ENCODE measurements at places on chromosomes 3 and 15. TPM values are rescaled to one million over a fixed set of nuclear protein-coding genes. Genes with fewer than 3 reads are reported as not detected.

Gene CYP1A2
- not detected for total RNA-seq

GRCh38 chr3:129389572-129389937 is 38.9 kb downstream of the EFCAB12 start:
- no peak overlapping the region for H3K4me3 ChIP-seq
- H3K27ac ChIP-seq, result peak overlapping the region; percentile 85
- DNase-seq, result no peak
- peaks cover 21% of the 10 kb centered on the region for H3K4me1 ChIP-seq
- H3K27me3 ChIP-seq, result no peaks in the 10 kb centered on the region

DNA sequence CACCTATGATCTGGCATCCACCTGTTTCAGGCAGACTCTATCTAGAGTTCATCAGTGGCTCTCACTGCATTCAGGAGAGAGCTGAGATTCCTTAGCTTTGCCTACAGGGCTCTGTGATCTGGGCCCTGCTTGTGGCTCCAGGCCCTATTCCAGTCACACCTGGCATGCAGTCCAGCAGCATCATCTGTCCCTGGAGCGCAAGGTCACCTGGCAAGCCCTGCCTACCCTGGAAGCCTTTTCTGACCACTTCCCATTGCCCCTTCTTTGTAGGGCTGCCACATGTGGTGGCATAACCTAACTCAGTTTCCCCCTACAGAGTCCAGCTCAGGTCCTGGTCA is 115.1 kb upstream of the PLXNA1 start:
- H3K36me3 ChIP-seq, result peaks cover 4% of the 10 kb centered on the region
- no peaks in the 10 kb centered on the region for H3K4me1 ChIP-seq
- no peak overlapping the region for H3K4me3 ChIP-seq

Gene RETNLB
- total RNA-seq, result not detected

- no peaks in the 10 kb centered on the region for H3K36me3 ChIP-seq
- H3K27me3 ChIP-seq, result peaks cover 27% of the 10 kb centered on the region
- H3K4me1 ChIP-seq, result no peaks in the 10 kb centered on the region
- no peak overlapping the region for H3K4me3 ChIP-seq
- no peak for DNase-seq
Observed at GRCh38 chr15:60134609-60135008, 130.5 kb downstream of the FOXB1 start.

DNA sequence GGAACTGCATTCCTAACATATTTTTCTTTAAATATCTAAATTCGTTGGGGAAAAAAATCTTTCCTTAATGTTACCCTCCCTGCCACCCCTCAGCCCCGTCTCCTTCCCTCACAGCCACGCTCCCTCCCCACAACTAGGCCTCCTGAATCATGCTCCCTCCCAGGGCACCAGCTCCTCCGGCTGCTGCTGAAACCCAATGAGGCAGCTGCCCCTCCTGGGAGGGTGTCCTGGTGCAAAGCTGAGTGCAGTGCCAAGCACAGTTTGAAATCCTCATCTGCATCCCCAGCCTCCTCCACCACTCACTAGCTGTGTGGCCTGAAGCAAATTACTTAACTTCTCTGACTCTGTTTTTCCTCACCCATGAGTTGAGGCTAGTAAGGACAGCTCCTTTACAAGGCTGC is 2.7 kb upstream of the NR2E3 start:
- no peaks in the 10 kb centered on the region for H3K36me3 ChIP-seq
- H3K27me3 ChIP-seq, result no peaks in the 10 kb centered on the region
- DNase-seq, result no peak
- H3K4me1 ChIP-seq, result peaks cover 45% of the 10 kb centered on the region

Gene AMT
- 6.0 TPM for total RNA-seq

Gene RPL15
- total RNA-seq, result 1,411 TPM

Gene AGTR1
- 2.2 TPM for total RNA-seq

GRCh38 chr15:73600413-73601335 is 32.5 kb downstream of the NPTN start:
- H3K4me3 ChIP-seq, result no peak overlapping the region
- H3K27ac ChIP-seq, result no peak overlapping the region
- peaks cover 62% of the 10 kb centered on the region for H3K4me1 ChIP-seq
- H3K36me3 ChIP-seq, result peaks cover 2% of the 10 kb centered on the region

Gene NOX5
- total RNA-seq, result not detected

DNA sequence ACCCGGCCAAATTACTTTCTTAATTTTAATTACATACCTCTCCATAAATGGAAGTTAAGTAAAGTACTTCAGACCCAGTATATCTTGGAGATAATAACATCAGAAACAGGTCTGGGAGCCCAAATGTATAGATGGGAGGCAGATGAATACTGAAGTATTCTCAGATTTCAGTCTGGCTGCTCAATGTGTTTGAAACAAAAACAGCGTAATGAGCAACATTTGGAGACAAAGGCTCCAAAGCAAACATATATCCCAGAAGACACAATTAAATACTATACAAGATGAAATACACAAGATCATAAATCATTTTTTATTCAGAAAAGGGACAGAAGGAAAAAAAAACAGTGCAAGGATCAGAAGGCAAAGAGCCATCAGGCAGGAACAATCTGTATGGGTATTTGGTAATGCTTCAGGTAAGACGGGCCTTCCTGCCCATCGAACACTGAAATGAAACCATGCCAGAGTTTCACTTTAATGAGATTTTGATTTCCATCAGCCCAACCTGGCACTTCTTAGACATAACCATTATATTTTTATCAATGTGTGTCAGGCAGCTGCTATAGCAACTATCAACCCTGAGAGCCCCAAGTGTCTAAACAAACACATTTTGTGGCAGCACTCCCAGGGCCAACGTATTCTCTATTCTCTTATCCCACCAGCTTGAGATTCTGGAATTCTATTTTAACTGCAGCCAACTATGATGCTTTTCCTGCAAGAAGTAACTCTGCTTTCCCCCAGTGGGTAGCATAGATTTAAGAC is 210.8 kb downstream of the STT3B start:
- H3K27me3 ChIP-seq, result no peaks in the 10 kb centered on the region
- peaks cover 12% of the 10 kb centered on the region for H3K36me3 ChIP-seq
- no peak overlapping the region for H3K27ac ChIP-seq
- no peak for DNase-seq

Gene TM6SF1
- 22.3 TPM for total RNA-seq

GRCh38 chr3:143832433-143832832 is 15.8 kb downstream of the SLC9A9 start:
- no peaks in the 10 kb centered on the region for H3K36me3 ChIP-seq
- H3K27me3 ChIP-seq, result no peaks in the 10 kb centered on the region
- no peak overlapping the region for H3K4me3 ChIP-seq
- peaks cover 15% of the 10 kb centered on the region for H3K4me1 ChIP-seq
- no peak for DNase-seq

DNA sequence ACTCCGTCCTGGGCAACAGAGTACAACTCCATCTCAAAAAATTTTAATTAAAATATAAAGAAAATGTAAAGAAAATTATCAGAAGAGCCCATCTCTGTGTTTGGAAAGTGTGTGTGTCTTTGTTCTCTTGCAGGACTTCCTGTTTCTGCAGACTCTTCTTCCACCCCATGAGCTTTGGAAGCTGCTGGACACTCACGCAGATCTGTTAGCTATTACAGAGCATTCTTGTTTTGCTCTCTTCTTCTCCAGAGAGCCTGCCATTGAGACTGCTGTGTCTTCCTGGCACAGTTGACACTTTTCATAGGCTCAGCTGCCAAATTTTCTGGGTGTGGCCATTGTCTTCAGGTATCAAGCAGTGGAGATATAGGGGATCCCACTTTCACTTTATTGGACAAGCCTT is 6.0 kb upstream of the CCR8 start:
- H3K27ac ChIP-seq, result no peak overlapping the region
- no peaks in the 10 kb centered on the region for H3K4me1 ChIP-seq
- no peak overlapping the region for H3K4me3 ChIP-seq
- H3K27me3 ChIP-seq, result peaks cover 16% of the 10 kb centered on the region
- peaks cover 2% of the 10 kb centered on the region for H3K36me3 ChIP-seq

Gene EXD1
- total RNA-seq, result not detected

DNA sequence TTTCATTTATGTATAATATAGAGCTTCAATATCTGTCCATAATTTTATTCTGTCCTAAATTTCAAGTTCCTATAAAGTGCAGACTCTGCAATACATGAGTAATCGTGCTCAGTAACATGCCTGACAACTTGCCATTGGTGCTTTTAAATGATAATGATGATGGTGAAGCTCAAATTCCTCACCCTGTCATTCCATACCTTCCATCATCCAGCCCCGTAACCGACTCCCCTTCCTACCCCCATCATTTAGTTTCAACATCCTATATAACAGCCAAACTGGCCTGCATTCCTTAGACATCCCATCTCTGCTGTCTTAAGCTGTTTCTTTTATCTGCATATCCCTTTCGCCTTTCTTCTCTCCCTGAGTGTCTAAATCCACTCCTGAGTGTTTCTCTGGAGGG is 67.2 kb upstream of the DLG1 start:
- H3K4me1 ChIP-seq, result peaks cover 60% of the 10 kb centered on the region
- H3K27ac ChIP-seq, result no peak overlapping the region
- H3K4me3 ChIP-seq, result no peak overlapping the region
- H3K36me3 ChIP-seq, result no peaks in the 10 kb centered on the region
- no peaks in the 10 kb centered on the region for H3K27me3 ChIP-seq
- DNase-seq, result no peak

- no peaks in the 10 kb centered on the region for H3K36me3 ChIP-seq
- no peak for DNase-seq
- H3K4me3 ChIP-seq, result no peak overlapping the region
- peaks cover 9% of the 10 kb centered on the region for H3K4me1 ChIP-seq
Observed at GRCh38 chr15:51077221-51078153, 17.2 kb downstream of the TNFAIP8L3 start.

Gene LHFPL4
- not detected for total RNA-seq

Gene TPM1
- 2,332 TPM for total RNA-seq

Gene NEK10
- 7.9 TPM for total RNA-seq

Gene CHAC1
- total RNA-seq, result 78.5 TPM

- H3K36me3 ChIP-seq, result no peaks in the 10 kb centered on the region
- H3K4me1 ChIP-seq, result peaks cover 15% of the 10 kb centered on the region
- no peak overlapping the region for H3K4me3 ChIP-seq
- H3K27me3 ChIP-seq, result no peaks in the 10 kb centered on the region
Observed at GRCh38 chr3:181629029-181629428, 82.7 kb upstream of the SOX2 start.

DNA sequence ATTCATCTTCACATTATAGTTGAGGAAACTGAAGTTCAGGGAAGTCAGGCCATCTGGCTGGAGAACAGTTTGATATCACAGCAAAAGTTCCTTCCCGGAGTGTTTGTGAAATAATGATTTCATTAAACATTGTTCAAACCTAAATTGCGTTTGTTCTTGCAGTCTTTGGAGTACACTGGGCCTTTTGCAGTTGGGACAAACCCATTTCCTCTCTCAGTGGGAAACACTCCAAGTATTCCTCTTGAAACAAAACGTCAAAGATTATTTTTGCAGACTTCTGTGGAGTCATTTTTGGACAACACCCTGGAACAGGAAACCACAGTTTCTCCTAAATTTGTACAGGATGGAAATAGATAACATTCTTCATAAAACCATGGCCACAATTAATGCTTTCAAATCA is 287.5 kb downstream of the PTPRG start:
- no peaks in the 10 kb centered on the region for H3K27me3 ChIP-seq
- peaks cover 45% of the 10 kb centered on the region for H3K4me1 ChIP-seq
- H3K27ac ChIP-seq, result peak overlapping the region; percentile 19
- H3K36me3 ChIP-seq, result no peaks in the 10 kb centered on the region
- no peak for DNase-seq

- H3K36me3 ChIP-seq, result peaks cover 61% of the 10 kb centered on the region
- no peak overlapping the region for H3K4me3 ChIP-seq
- H3K27me3 ChIP-seq, result no peaks in the 10 kb centered on the region
Observed at GRCh38 chr15:43408789-43409188, 37.9 kb downstream of the TUBGCP4 start.

Gene ZDHHC3
- total RNA-seq, result 60.3 TPM

DNA sequence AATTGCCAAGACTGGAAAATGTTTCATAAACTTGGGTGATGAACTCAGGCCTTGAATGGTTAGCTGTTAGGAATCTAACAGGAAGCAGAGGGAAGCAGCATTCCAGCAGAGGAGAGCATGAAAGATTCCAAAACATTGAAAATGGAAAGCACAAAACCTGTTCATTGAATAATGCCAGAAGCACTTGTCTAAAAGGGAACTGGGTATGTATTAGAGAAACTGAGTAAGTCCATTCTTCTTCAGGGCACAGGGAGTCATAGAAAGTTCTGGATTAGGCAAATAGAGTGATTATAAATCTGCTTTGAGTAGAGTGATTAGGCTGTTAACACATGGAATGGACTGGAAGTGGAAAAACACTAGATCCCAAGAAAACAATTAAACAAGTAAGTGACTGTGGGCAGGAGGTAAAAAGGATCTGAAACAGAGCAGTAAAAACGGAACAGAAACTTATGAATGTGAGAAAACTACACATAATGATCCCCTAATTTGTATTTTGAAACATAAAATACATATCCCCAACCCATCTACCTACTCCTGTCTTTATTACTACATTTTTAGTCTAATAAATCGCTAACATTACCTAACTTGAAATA is 343.4 kb downstream of the TBC1D5 start:
- H3K4me1 ChIP-seq, result no peaks in the 10 kb centered on the region
- peaks cover 5% of the 10 kb centered on the region for H3K36me3 ChIP-seq
- no peaks in the 10 kb centered on the region for H3K27me3 ChIP-seq
- no peak overlapping the region for H3K27ac ChIP-seq
- H3K4me3 ChIP-seq, result no peak overlapping the region

DNA sequence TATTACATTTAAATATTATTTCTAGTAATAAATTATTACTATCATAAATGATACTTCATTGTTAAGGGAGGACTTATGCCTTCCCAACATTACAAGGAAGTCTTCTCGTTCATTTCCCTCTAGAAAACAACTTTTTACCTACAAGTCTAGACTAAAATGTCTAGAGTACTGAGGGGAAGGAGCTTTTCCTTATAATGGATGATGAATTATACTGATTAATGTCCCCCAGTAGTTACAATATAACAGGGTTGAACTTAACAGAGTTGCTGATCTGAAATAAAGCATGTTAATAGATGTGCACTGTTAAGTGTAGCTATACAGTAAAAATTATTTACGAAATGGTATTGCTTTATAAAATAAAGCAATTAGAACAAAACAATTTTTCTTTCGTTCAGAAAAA is 2.7 kb upstream of the MNS1 start:
- H3K36me3 ChIP-seq, result no peaks in the 10 kb centered on the region
- no peak overlapping the region for H3K27ac ChIP-seq
- peaks cover 28% of the 10 kb centered on the region for H3K27me3 ChIP-seq
- peaks cover 9% of the 10 kb centered on the region for H3K4me1 ChIP-seq
- H3K4me3 ChIP-seq, result no peak overlapping the region
- DNase-seq, result no peak

All from chondrocyte (in vitro differentiated cells).